ENCODE measurements at places on chromosomes 7 and 10.

DNA sequence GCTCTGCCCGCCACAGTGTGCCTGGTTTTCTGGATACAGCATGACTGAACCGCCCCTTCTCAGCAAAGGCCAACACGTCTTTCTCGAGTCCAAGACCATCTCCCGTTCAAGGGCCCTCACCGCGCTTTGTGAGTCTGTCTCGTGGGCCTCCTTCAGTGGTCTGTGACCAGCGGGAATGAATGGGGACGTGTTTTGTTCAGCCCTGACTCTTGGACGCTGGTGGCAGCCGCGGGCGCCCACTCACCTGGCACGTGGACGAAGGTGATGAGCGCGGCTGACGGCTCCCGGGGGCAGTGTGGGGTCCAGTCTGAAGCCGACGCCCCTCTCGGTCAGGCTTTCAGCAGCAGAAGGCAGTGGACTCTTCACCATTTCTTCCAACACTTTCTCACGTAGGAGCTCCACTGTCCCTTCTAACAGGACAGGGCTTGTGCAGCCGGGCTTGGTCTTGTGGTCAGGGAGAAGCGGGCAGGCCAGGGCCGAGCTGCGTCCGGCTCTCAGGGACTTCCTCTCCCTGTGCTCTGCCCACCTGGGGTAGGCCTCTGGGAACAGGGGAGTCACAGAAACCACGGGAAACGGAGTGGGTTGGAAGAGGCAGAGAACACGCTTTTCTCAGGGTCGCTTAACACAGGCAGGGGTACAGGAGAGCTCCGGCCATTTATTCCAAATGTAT lies 30.4 kb downstream of the AMZ1 start:
- DNase-seq = no peak

- DNase-seq = no peak
Measured at GRCh38 chr7:15864626-15864991, 178.1 kb upstream of the MEOX2 start.

DNA sequence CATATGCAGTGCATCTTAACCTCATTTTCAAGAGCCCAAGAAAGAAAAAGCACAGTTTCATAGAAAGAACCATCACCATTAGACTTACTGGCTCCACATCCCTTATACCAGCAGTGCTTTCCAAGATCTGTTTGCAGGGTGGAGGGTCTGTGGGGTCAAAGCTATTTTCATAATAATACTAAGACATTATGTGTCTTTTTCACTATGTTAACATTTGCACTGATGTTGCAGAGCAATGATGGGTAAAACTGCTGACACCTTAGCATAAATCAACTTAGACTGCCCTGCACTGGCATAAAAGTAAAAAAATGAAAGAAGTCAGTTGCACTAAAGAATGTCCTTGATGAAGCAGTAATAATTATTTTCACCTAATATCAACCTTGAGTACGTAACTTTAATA lies 166.2 kb downstream of the SKAP2 start:
- no peak for DNase-seq

- DNase-seq = no peak
Measured at GRCh38 chr7:75921479-75921878, 6.5 kb downstream of the POR start.

DNA sequence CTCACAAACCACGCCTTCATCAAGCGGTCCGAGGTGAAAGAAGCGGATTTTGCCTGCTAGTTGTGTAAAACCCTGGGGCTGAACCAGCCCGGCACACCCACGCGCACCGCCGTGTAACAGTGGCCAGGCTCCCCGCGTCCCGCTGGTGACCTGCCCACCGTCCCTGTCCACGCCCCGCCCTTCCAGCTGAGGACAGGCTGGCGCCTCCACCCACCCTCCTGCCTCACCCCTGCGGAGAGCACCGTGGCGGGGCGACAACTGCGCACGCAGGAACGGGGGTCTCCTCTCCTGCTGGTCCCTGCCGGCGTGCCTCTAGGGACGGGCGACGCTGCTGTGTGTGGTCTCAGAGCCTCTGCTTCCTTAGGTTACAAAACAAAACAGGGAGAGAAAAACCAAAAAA lies 16.9 kb upstream of the TSPAN33 start:
- DNase-seq = no peak

GRCh38 chr7:115087437-115087836 lies 165.5 kb downstream of the MDFIC start:
- no peak for DNase-seq

GRCh38 chr10:107616463-107617410 lies 452.2 kb upstream of the SORCS1 start:
- no peak for DNase-seq
